ENCODE measurements at places on chromosomes 2 and 18.

DNA sequence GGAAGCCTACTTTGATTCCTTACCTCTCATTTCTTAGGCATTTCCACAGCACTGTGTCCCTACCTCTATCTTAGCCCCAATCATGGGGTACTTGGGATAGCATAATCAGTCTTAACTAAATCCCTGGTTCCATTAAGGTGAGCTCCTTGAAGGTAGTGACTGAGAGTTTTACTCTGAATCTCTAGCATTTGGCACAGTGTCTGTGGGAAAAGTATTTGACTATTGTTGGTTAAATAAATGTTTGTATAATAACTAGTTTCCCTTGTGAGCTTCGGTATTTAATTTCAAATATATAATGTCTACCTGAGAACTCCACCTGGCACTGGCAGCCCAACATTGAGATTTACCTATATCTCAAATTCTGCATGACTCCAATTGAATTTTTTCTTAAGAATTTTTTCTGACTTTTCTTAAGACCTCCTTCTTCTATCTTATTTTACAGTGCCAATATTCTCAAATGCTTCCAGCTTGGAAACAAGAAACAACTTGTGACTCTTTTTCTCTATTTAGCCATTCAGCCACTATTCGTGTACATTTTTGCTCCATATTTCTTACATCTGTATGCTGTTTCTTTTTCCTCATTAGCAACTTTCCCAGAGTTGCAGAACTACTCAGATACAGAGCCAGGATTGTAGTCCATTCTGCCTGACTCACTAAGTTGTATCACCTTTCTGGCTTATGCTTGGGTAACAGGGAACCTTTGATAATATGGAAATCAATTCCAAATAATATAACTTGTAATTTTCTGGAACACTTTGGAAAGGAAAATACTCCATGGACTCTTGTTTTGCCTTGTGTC, 214.0 kb upstream of the NT5C1B start:
- DNase-seq = no peak

GRCh38 chr2:75100801-75101151, 98.5 kb downstream of the TACR1 start:
- DNase-seq = no peak

DNA sequence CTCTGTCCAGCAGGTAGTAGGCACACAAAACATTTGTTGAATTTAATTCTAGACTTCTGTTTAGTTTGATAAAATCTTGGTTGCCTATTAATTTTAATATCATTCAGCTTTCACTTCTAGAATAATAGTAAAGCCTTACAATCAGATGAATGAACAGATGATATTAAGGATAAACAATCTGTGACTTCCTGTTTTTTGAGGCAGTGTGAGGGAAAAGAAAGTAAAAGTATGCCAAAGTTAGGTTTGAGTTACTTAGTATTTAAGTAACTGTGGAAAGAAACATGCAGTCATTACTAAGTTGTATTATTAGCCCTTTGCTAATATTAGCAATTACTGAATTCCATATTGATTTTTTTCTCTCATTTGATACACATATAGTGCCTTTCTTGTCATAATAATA, 31.5 kb downstream of the EPB41L5 start:
- no peak for DNase-seq

DNA sequence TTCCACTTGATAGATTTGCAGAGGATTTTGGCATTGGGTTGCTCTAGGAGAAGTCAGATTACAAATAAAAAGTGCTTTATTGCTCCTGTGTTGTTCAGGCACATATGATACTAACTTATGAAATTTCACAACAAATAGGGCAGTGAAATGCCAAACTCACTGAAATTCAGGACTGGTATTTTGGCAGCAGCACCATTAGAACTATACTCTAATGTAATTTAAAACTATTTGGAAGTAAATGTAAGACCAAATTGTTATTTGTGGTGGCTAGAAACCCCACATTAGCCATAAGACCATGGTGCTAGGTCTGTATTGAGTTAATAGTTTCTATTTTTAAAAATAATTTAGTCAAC, 57.2 kb downstream of the SPTBN1 start:
- DNase-seq = no peak

DNA sequence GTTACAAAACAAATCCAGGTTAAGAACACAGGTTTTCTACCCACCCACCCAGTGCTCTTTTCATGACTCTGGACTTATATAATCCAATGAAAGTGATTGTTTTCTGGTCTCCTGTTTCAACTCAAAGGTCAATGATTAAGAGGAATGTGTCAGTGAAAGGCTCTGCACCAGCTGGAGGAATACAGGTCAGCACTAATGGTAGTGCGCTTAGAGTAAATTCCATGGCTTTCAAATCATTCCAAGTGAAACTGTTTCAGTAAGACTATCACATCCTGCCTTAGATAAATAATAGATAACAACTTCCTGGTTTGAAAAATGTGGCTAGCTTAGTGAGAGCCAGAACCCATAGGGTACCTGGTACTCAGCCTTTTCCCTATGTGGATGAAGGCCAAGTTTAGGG, 47.8 kb downstream of the SLC9A4 start:
- DNase-seq = no peak

DNA sequence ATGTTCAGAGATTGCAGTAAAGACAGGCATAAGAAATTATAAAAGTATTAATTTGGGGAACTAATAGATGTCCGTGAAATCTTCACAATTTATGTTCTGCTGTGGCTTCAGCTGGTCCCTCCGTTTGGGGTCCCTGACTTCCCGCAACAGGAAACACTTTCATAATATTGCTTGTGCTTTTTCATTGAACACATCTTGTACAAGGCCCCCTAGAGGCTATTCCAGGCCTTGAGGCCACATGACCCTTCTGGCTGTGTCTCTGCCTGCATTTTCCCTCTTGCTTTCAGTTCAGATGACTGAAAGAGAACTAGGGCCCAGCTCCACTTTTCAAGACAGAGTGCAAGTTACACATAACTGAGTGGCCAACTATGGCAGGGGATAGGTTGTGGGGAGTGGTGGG, 164.1 kb downstream of the TMEM247 start:
- DNase-seq = no peak

- no peak for DNase-seq
Observed at GRCh38 chr2:233179848-233180366, 71.6 kb upstream of the ATG16L1 start.

DNA sequence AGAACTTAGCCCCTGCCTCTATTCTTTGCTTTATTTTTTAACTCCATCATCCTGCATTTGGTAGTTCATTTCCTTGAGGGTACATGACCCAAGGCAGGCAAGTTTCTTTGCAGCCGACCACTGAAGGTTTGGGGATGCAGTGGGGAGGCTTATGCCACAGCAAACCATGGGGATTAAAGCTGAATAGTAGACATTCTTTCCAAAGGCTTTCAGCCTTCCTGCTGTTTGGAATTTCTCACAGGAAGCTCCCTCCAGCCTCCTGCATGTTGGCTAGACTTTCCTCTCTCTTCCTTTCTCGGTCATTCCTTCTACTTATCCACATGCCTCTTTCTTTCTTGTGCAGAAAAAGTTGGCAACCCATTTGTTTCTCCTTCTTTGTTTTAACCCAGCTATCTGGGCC, 77.3 kb downstream of the SOCS6 start:
- no peak for DNase-seq
